ENCODE measurements at places on chromosomes 12 and 14.

- no peak for DNase-seq
Measured at GRCh38 chr14:104103446-104104075, 18.1 kb downstream of the ASPG start.

- DNase-seq: no peak
Measured at GRCh38 chr12:57181561-57182155, 34.2 kb upstream of the LRP1-AS start.

DNA sequence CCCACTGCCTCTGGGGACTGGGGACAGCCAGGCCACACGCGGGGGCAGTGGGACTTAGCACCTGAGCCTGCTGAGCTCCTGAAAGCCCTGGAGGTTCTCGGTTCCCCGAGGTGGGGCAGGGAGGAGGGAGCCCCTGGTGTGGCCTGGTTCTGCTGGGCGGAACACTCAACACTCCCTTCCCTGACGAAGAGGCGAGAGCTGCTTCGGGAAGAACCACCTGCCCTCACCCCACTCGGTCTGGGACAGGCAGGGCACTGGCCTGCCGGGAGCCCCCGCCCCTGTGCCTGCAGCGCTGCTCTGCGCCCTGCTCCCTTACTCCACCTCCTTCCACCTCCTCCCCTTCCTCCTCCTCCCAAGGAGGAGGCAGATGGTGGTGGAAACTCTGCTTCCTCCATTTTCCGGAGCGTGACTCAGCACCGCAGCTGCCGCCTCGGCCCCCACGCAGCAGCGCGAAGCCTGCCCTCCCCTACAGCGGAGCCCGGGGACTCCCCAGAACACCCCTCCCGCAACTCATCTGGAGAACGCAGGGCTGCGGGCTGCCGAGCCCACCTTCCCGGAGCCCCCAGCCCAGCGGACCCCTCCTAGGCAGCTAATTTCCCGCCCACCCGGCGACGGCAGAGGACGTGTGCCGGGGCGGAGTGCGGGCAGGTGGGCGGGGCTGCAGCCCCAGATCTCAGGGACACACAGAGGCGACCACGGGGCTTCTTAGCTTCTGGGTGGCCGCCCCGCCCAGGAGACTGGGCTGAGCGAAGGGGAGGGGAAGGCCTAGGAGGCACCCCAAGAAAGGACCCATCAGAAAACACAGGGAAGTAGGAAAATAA, 11.7 kb upstream of the INF2 start:
- DNase-seq: peak; percentile 59

DNA sequence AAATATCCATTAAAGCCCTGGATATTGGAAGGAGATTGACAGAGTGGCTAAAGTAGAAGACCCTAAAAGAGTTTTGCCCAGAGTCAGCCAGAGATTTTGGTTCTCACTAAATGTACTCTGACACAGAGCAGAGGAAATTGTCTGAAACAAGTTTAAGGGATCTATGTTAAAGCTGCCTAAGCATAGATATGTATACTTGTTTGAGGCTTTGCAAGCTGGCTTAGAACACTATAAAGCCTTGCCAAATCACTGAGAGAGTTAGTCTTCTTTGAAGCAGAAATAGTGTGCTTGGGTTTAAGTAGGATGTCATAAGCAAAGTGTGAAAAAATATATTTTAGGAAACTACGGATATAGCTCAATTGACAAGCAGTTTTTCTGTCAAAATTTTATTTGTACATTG, 653.5 kb downstream of the FSCB start:
- DNase-seq: no peak

GRCh38 chr12:9925705-9926393, 6.3 kb downstream of the CLEC2A start:
- peak; percentile 10 for DNase-seq

DNA sequence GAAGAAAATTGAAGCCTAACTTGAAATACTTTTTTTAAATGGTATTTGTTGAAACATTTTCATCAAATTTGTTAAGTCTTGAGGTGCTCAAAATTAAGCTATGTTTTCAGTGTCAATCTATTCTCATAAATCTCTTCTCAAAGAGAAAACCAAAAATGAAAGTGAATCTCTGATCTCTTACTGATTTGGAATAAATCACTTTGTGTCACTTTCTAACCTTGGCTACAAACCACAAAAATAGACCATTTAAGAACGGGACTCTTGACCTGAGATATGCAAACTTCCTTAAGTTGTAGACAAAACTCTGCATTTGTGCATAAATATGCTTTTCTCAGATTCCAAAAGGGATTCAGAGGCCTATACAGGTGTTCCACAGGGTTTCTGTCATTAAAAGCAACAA, 192.9 kb downstream of the SEC23A start:
- DNase-seq: no peak

DNA sequence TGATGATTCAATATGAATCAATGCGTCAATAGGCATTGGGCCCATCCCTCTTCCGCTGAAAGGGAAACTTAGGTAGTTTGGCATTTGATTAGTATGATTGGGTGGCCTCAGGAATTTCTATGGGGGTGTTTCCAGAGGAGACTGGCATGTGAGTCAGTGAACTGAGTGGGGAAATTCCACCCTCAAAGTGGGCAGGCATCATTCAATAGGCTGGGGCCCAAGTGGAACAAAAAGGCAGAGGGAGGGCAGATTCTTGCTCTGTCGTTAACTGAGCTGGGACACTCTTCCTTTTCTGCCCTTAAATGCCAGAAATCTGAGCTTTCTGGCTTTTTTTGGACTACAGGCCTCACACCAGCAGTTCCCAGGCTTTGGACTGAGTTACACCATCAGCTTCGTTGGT, 373.5 kb downstream of the RPS29 start:
- no peak for DNase-seq

- no peak for DNase-seq
Measured at GRCh38 chr14:75566321-75566720, 12.1 kb upstream of the FLVCR2 start.

DNA sequence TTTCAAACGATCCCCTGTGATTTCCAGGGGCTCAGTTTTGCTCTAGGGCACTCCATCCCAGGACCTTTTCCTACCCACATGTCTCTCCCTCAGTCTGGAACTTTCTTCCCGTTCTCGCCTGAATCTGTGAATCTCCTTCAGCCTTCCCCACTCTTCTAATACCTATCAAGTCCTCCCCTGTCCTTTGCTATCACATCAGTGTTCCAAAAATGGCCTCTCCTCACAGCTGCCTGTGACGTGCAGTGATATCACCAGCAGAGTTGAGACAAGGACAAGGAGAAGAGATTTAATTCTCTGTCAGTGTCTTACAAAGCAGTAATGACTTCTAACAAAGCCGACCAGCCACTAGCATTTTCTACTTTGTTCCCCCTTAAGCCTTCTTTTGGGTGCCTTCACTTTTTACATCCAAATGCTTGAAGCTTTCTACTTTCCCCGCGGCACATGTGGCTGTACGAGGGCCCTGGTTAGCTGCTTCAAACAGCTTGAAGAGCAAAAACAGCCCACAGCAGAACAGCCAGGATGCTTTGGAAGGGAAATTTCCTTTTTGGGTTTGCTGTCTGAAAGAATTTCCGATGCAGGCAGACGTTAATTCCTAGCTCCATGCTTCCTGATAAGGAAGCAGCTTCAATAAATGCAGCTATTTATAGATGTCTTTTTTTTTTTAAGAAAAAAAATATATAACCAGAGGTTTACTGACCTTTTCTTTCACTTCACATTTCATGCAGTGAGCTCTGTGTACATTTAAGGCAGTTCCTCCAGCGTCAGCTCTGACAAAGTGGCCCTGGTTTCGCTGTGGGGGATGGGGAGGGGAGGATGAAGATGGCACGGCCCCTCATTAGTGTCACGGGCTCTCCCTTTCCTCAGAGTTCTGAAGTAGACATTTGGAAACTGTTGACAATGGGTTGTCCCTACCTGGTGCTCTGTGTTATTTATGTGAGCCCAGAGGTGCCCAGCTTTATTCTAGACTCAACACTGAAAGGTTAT, 109.3 kb downstream of the ETV6 start:
- DNase-seq: no peak

- DNase-seq: no peak
Measured at GRCh38 chr12:11965258-11965910, 105.4 kb upstream of the BCL2L14 start.

- DNase-seq: no peak
Measured at GRCh38 chr12:45339035-45339434, 123.1 kb downstream of the ANO6 start.

DNA sequence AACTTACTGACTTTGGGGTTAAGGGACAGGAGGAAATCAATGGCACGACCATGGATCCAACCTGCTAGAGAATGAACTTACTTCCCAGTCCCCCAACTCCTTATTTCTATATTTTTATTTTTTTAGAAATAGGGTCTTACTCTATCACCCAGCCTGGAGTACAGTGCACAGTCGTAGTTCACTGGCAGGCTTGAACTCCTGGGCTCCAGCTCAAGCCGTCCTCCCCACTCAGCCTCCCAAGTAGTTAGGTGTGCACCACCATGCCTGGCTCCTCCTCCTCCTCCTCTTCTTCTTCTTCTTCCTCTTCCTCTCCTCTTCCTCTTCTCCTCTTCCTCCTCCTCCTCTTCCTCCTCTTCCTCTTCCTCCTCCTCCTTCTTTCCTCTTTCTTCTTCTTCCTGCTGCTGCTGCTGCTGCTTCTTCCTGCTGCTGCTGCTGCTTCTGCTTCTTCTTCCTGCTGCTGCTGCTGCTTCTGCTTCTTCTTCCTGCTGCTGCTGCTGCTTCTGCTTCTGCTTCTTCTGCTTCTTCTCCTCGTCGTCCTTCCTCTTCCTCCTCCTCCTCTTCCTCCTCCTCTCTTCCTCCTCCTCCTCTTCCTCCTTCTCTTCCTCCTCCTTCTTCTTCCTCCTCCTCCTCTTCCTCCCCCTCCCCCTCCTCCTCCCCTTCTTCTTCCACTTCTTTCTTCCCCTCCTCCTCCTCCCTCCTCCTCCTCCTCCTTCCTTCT, 390.1 kb upstream of the RGS6 start:
- no peak for DNase-seq

GRCh38 chr12:113587720-113588119, 116.0 kb upstream of the LHX5 start:
- no peak for DNase-seq

DNA sequence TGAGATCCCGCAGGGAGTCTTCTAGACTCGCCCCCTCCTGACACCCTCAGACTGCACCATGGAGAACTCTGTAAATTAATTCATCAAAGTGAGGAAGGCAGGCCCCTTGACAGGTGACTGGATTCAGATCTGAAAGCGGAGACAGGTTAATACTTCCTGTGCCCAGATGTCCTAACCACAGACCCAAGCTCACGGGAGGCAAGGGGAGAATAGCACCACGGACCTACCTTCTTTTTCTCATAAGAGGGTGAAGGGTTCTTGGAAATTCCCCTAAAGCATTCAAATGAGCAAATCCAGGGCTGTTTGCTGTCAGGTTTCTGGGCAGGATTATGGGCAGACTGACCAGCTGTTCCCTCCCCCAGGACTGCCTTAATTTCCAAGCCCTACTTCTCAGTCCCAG, 170.0 kb downstream of the ZFP36L1 start:
- no peak for DNase-seq

GRCh38 chr12:111757361-111758119, 9.2 kb upstream of the ALDH2 start:
- DNase-seq: peak; percentile 7

DNA sequence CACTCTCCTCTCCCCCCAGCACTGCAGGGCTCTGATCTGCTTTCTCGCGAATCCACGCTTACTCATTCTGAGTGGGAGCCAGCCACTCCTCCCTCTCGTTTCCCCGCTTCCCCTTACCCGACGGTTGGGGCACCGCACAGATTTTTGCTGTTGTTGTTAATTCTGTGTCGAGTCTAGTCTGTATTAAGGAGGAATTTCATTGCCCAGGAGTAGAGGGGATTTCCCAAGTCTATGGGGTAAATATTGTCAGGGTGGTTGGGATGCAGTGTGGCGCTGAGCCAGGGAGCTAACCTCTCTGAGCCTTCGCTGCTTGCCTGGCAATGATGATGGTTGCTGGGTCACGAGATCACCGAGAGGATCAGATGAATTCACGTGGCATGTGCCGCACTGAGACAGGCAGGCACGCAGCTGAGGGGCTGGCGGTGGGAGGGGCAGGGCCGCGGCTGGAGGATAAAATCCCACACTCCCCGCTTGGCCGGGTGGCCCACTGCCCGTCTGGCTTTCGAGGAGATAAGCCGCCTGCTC, 18.5 kb downstream of the NCOR2 start:
- no peak for DNase-seq

DNA sequence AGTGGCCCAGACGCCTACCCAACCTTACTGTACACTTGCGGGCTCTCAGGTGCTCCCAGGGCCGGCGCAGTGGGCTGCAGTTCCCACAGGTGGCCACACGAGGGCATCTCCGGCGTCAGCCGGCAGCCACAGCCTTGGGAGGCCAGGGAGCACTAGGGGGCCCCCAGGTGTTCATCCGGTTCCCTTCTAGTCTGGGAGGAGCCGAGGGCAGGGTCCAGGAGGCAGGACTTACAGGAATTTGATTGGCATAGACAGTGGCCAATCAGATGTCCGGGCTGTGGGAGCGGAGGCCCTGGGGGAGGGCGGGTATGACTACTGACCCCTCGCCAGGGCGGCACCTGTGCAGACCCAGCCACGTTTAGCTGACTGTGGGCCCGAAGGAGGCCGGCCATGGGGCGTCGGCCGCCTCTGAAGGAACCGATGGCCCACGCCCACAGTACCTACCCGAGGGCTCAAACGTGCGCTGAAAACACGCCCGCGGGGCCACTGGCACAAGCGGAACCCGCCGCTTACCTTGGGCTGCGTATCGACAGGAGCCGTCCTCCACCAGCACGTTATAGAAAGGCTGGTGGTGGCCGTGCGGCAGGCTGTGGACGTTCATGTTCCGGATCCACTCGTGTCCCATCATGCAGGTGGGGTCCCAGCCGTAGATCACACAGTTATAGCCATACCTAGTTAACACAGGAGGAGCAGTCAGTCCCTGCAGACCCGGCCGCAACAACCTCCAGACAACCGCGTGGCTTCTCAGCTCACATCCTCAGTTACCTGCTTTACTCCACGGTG, 34.8 kb downstream of the FBXO21 start:
- DNase-seq: peak; percentile 78

- DNase-seq: no peak
Measured at GRCh38 chr12:49954863-49955830, 4.6 kb downstream of the AQP2 start.
